Amniotic stem cell (primary cell): ENCODE measurements at places on chromosomes 16 and 17.
A peak's percentile ranks its signal among the peaks of the same experiment; 100 is the strongest.

DNA sequence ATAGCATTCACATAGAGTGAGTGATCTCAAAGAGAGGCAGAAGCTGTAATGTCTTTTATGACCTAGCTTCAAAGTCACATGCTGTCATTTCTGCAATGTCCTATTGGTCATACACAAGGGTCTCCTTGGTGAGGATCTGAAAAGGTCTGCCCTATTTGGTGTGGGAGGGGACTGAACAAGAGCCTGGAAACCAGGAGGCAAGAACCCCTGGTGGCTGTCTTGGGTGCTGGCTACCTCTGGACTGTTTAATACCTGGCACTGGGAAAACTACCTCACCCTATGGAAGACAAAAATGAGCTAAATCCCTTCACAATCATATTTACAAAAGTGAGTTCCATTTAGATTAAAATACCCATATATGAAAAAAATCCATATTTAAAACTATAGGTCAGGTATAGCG is 9.0 kb downstream of the KCTD13 start:
- DNase-seq = no peak

GRCh38 chr16:3769013-3769412 is 51.7 kb upstream of the TRAP1 start:
- no peak for DNase-seq

GRCh38 chr17:57463103-57463885 is 207.0 kb downstream of the MSI2 start:
- DNase-seq = peak; percentile 41

GRCh38 chr16:89256651-89257254 is 39.2 kb downstream of the ZNF778 start:
- DNase-seq = peak; percentile 58

- DNase-seq = no peak
These were observed 2.0 kb upstream of the ARRB2 start for GRCh38 chr17:4708436-4708835.

GRCh38 chr16:85625485-85626117 is 12.5 kb downstream of the GSE1 start:
- no peak for DNase-seq

GRCh38 chr16:73887911-73888310 is 408.7 kb upstream of the PSMD7 start:
- DNase-seq = no peak

GRCh38 chr17:73613271-73614233 is 30.7 kb downstream of the SDK2 start:
- DNase-seq = no peak

GRCh38 chr17:75642784-75643642 is 9.8 kb downstream of the SMIM5 start:
- DNase-seq = no peak

GRCh38 chr16:62021161-62021581 is 15.1 kb downstream of the CDH8 start:
- no peak for DNase-seq

GRCh38 chr17:81998691-81999438 is 21.4 kb downstream of the ASPSCR1 start:
- DNase-seq = no peak

DNA sequence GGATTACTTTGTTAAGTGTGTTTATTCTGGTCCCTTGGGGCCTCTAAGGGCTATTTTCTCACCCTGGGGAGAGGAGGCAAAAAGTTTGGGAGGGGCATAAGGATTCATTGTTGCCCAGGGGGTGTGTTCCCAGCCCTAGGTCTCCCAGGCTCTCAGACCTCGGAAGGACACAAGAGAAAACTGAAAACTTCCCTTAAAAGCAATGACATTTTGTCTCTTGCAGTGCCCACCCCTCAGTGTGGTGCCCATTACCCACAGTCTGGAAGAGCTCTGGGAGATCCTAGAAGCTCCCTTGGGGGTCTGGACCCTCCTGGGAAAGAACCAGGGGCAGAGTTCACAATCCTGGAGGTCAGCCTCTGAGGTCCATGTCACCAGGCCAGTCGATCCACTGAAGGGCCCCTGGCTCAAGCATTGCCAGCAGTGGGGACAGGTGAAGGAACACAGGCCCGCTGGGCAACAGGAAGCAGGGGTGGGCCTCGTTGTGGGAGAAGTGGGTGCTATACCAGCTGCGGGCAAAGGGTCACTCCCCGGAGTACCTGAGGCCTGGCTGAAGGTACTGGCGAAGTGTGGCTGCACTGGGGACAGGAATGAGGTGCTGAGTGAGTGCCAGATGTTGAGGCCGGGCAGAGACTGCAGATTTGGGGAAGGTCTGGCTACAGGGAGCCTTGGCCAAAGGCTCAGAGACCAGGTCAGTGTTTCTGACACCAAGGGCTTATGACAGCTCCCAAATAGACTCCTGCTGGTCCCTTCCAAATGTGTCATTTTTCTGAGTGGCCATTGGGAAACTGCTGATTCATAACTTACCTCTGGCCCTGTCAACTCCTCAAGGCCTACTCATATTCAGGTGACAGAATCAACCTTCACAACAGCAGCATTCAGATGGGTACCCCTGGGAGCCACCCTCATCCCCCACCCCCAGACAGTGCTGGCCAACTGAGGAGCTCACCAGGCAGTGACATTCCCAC is 4.6 kb upstream of the ZNF747 start:
- DNase-seq = no peak

GRCh38 chr16:27421961-27422740 is 20.2 kb downstream of the IL21R start:
- no peak for DNase-seq

DNA sequence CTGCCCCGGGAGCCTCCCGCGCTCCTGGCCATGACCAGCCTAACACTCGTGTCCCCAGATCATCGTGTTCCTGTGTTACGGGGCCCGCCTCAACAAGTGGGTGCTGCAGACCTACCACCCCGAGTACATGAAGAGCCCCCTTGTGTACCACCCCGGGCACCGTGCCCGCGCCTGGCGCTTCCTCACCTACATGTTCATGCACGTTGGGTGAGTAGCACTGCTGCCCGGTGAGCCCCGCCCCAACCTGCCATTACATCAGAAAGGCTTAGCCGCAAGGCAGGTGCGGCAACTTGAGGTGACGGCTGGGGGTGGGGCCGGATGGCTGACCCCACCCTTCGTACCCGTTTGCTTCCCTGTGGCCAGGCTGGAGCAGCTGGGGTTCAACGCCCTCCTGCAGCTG is 1.4 kb downstream of the RHBDL1 start:
- no peak for DNase-seq

- DNase-seq = no peak
These were observed 114.8 kb upstream of the XYLT1 start for GRCh38 chr16:17585449-17586074.

DNA sequence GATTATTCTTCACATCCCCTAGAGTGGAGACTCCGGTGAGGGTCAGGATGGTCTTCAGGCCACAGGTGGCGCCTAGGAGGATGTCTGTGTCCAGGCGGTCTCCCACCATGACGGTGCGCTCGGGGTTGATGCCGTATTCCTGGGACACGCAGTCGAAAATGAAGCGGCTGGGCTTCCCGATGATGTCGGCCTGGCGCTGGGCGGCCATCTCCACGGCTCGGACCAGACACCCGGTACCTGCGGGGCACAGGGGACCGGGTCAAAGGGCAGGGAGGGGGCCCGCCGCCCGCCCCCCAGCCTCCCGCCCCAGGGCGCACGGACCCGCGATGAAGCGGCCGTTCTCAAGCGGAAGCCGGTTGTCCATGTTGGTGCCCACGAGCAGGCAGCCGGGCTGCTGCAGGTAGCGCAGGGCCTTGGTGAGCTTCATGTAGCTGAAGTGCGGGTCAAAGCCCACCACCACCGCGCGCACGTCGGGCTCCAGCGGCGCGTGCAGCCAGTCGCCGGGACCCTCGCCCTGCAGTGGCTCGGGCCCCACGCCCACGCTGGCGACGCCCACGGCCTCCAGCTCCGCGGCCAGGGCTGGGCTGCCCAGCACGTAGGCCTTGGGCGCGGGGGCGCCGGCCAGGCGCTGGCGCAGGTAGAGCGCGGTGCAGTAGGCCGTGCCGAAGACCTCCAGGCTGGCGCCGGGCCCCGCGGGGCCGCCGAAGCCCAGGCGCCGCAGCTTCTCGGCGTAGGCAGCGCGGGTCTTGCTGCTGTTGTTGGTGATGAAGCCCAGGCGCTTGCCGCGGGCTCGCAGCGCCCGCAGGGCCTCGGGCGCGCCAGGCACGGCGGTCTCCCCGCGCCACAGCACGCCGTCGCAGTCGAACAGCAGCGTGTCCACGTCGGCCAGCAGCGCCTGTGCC is 572 bp downstream of the PGP start:
- DNase-seq = no peak

DNA sequence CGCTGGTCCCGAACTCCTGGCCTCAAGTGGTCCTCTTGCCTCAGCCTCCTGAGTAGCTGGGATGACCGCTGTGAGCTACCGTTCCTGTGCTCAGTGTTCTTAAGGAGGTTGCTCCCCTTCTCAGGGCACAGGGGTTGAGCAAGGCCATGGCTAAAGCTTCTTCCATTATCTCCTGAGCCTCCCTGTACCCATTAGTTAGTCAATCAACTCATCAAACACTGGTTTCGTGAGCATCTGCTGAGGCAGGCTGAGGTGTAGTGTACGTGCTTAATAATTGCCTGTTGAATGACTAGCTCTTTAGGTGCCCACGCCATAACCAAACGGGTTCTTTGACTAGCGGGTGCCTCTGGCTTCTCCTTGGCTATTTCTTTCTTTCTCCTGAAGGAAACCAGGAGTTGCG is 11.7 kb downstream of the SGCA start:
- DNase-seq = no peak

DNA sequence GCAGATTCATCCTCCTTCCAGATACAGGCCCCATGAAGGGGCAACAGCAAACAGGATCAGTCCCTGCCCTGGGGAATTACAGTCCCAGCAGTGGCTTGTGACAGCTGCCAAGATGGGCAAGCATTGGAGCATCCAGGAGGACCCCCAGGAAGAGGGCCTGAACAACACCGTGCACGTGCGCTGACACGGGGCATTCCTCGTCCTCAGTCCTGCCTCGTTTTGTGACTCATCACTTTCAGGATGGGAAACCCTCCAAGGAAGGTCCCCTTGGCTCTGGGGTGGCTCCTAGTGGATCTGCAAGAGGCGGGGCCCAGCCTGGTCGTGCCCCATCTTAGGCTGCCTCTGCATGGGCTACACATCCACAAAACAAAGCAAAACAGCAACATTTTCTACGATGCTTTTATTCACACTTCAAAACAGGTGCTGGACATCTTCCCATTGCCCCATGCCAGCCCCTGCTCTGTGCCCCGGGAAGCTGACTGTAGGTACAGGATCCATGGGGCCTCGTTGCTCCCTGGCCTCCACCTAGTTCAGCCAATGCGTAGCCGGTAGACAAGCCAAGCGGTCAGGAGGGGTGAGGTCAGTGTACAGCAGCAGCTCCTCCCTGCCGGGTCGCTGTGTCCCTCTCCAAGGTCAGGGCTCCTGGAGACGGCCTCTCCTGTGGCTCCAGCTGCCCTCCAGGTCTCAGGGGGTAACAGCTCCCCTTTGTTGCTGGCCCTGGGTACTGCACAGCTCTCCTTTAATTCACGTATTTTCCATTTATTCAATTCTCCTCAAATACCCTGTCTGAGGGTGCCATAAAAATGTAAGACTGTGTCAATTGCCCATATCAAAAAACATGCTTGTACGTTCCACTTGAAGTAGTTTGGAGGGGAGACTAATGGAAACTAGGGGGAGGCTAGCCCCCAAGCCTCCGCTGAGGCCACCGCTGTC is 32.2 kb downstream of the ACTG1 start:
- no peak for DNase-seq

DNA sequence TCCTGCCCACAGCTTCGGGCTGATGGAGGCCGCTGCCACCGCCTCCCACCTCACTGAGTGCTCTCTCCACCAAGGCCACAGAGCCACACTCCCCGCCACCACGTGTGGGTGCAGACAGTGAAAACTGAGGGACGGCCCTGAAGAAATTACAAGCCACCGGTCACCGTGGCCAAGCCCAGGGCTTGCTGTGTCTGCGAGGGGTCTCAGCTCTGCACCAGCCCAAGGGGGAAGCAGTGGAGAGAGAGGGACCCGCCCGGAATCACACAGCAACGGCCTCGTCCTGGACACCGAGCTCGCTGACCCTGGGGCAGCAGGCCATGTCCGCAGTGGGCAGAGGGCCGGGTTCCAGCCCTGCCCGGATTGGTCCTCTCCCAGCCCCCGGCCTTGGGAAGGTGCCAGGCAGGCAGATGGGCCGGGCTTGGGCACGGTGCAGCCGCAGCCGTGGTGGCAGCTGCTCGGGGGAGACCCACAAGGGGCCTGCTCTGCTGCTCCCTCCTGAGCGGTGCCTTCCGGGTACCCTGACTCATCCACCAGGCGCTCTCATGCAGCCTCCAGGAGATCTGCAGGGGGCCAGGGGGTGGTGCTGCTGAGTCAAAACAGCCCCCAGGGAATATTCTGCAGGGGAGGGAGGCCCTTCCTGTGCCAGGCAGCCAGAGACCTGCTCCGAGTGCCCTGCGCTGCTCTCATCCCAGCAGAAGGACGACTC is 52.0 kb downstream of the CBFA2T3 start:
- DNase-seq = peak; percentile 86

- DNase-seq = no peak
These were observed 1.6 kb downstream of the CA4 start for GRCh38 chr17:60151355-60151754.

GRCh38 chr17:46894476-46895151 is 28.3 kb upstream of the GOSR2 start:
- no peak for DNase-seq

GRCh38 chr17:45958994-45959665 is 39.9 kb upstream of the STH start:
- no peak for DNase-seq

- no peak for DNase-seq
These were observed 3.1 kb downstream of the PRSS8 start for GRCh38 chr16:31132303-31132979.

GRCh38 chr17:63579633-63580032 is 21.1 kb upstream of the TACO1 start:
- no peak for DNase-seq

DNA sequence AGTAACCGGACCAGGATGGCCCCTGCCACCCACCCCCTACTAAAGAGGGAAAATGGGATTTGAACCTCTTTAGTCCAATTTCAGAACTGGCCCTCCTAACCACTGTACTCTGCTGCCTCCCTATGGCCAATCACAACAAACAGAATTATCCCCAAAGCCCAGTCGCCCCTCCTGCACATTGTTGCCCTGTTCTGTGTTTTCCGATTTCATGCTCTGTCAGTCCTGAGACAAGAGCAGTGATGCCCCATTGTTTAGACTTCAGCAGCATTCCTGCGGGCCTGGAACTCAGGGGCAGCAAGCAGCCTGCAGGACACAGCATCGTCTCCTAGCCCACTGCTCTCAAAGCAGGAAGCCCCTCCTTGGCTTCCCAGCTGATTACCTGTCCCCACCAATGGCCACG is 20.5 kb upstream of the KLHL11 start:
- DNase-seq = no peak

DNA sequence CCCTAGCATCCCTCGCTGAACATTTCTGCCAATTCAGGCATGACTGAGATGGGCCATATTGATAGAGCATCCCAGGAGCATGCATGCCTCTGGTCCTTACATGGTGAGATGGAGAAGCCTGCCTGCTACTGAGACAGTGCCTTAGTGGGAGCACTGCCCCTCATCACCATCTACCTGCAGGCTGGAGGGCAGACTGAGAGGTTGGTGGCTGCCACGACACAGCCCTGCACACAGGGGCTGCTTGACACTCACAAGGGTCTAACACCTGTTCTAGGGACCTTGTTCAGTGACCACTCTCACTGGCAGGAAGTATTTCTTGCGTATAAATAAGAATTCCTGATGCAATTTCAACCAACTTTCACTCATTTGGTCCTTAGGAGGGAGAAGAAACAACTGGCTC is 34.0 kb downstream of the WIPI1 start:
- DNase-seq = no peak
